ENCODE measurements at places on chromosomes 1 and 21. TPM values are rescaled to one million over a fixed set of nuclear protein-coding genes. Genes with fewer than 3 reads are reported as not detected.

GRCh38 chr1:82689217-82689616, 888.5 kb downstream of the ADGRL2 start:
- H3K27ac ChIP-seq, result no peak overlapping the region
- H3K27me3 ChIP-seq, result no peaks in the 10 kb centered on the region
- H3K4me1 ChIP-seq, result no peaks in the 10 kb centered on the region
- no peak for DNase-seq

DNA sequence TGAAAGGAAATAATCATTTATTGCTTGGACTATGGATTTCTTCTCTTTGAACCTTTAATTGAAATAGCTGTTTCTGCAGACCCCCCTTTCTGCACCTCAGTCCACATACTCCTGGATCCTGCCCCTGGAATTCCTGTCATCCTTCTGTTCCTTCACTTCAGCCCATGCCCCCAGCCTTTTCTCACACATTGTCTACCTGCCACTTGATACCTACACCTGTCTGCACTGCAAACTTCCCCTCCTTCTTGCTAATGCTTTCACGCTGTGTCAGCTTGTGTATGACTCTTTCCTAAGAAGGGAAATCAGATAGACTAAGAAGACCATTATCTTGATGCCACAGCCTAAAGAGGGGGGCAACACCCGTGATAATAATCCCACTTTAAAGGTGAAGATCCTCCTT, 80.3 kb upstream of the EXO1 start:
- no peaks in the 10 kb centered on the region for H3K27me3 ChIP-seq
- H3K4me1 ChIP-seq, result no peaks in the 10 kb centered on the region
- no peak overlapping the region for H3K4me3 ChIP-seq
- H3K36me3 ChIP-seq, result no peaks in the 10 kb centered on the region

DNA sequence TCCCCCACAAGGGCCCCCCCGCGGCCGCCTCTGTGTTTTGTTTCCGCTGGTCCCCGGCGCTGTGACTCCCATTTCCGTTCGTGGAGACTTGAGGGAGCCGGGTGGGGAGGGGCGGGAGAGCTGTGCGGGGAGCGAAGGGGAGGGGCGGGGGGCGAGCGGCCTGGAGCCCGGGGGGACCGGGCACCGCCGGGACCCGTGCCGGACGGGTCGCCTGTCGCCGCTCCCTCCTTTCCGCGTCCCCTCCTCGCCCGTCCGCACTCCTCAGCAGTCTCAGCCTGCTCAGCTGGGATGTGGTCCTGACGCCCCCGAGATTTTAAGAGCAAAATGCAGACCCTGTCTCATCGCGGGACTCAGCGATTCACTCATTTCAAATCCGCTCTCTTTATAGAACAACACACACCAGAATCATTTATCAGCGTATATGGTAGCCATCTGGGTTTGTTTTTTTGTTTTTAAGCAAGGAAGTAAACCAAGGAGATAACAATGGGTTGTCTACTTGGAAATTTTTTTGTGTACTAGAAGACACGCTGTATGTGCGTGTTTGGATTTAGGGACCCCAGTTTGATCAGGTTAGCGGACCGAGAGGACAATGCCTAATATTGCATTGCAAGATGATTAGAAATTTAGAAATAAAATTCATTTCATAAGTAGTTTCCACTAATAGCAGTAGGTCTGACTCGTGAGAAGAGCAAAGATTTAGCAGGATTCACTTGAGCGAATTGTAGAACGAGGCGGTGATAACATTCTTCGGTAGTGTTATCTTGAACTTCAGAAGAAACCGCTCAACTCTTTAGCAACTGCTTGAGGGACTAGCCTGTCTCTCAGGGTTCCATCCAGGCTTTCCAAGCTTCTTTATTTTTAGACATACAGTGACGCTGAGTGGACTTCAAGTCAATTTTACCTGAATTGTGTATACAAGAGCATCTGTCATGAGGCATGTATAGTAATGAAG, 1.1 kb downstream of the GABPA start:
- peak; percentile 97 for DNase-seq
- no peaks in the 10 kb centered on the region for H3K36me3 ChIP-seq
- H3K4me1 ChIP-seq, result peaks cover 9% of the 10 kb centered on the region
- H3K27ac ChIP-seq, result peak overlapping the region; percentile 99

GRCh38 chr1:91680556-91681155, 180.0 kb downstream of the CDC7 start:
- H3K36me3 ChIP-seq, result peaks cover 2% of the 10 kb centered on the region
- H3K4me1 ChIP-seq, result peaks cover 3% of the 10 kb centered on the region
- H3K27ac ChIP-seq, result no peak overlapping the region
- peak; percentile 65 for DNase-seq

Gene CELA3B
- not detected for total RNA-seq

Gene RASAL2
- 26.5 TPM for total RNA-seq

GRCh38 chr1:203673550-203674411, 47.1 kb downstream of the ATP2B4 start:
- H3K4me1 ChIP-seq, result no peaks in the 10 kb centered on the region
- H3K27me3 ChIP-seq, result no peaks in the 10 kb centered on the region
- peak overlapping the region; percentile 60 for H3K27ac ChIP-seq
- H3K4me3 ChIP-seq, result no peak overlapping the region

Gene NBL1
- total RNA-seq, result 141 TPM

GRCh38 chr1:1960480-1961196, 41.6 kb upstream of the TMEM52 start:
- no peak overlapping the region for H3K27ac ChIP-seq
- H3K4me1 ChIP-seq, result no peaks in the 10 kb centered on the region
- DNase-seq, result no peak
- no peaks in the 10 kb centered on the region for H3K27me3 ChIP-seq
- H3K4me3 ChIP-seq, result no peak overlapping the region

DNA sequence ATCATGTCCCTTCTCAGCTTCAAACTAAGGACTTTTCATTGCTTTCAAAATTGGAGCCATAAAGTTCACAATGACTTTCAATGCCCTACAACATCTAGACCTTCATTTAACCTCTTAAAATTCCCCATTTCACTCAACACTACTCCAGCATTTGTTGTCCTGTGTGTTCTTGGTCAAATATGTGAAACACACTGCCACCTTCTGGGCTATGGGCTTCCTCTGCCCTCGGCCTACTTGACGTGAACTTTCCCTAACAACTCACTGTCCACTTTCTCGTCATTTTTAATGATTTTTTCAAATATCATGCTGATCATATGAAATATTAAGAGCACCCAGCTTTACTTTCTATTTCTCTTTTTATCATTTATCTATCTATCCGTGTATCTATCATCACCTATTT, 2018.4 kb downstream of the NCAM2 start:
- H3K27ac ChIP-seq, result no peak overlapping the region
- no peak overlapping the region for H3K4me3 ChIP-seq
- no peaks in the 10 kb centered on the region for H3K4me1 ChIP-seq
- no peaks in the 10 kb centered on the region for H3K27me3 ChIP-seq

DNA sequence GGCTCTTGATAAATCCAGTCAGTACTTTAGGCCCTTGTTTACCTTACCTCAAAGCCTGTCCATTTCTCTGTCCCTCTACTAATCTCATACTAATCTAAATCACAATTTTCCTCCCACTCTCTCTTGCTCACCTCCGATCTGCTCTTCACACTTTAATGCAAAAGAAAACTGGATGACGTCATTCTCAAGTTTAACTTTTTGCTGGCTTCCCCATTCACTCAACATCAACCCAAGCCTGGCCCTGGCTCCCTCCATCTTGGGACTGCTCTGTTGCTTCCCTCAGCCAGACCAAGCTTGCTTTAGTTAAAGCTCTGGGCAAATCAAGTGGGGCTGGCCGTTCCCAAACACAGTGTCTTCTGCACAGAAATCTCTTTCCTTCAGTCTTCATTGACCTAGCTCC, 29.7 kb downstream of the COA6 start:
- no peak for DNase-seq
- H3K27me3 ChIP-seq, result no peaks in the 10 kb centered on the region
- no peak overlapping the region for H3K4me3 ChIP-seq

DNA sequence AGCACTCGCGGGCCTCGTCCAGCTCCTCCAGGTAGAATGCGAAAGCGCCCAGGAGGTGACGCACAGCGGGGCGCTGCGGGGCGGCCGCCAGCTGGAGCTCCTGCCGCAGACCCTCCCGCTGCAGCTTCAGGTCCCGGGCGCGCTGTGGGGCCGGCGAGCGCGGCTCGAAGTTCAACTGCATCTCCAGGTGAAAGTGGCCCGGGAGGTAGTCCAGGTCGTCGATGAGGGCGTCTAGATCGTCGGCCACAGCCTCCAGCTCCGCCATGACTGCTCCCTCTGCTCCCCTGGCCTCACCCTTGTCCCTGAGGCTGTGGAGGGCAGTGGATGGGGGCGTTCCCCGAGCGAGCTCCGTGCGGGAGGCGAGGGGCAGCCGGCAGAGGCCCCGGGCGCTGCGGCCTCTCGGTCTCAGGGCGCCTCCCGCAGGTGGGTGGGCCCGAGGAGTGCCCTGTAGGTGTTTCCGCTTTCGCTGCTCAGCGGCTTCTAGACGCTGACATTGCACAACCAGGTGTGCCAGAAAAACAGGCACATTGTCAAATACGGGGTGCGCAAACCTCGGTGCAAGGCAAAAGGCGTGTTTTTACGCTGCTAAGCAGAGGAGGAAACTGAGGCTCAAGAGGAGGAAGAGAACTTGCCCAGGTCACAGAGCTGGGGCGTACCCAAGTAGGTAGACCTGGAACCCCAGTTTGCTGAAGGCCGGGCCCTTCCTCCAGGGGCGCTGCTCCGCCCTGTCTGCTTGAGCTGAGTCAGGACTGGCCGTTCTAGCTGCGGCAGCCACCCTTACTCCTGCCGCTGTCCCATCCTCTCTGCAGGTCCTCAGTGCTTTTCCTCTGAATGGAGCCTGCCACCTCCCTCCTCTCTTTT, at the start of gene TTC22:
TTC22 (minus strand) TSS at position 425 of the 861 bp plus-strand sequence; CDS start at position 265, 160 bp downstream.
- peak within 1 kb of the TSS; percentile 57 for H3K27ac ChIP-seq
- no peaks in the 10 kb centered on the region for H3K36me3 ChIP-seq
- H3K27me3 ChIP-seq, result no peaks in the 10 kb centered on the region
- peak within 1 kb of the TSS; percentile 30 for H3K4me3 ChIP-seq

GRCh38 chr1:179598631-179599030, 7.0 kb downstream of the TDRD5 start:
- no peak overlapping the region for H3K4me3 ChIP-seq
- H3K27me3 ChIP-seq, result no peaks in the 10 kb centered on the region
- H3K36me3 ChIP-seq, result no peaks in the 10 kb centered on the region
- no peak for DNase-seq
- no peaks in the 10 kb centered on the region for H3K4me1 ChIP-seq

Gene TACSTD2
- total RNA-seq, result 502 TPM

Gene CD247
- total RNA-seq, result 7.7 TPM

DNA sequence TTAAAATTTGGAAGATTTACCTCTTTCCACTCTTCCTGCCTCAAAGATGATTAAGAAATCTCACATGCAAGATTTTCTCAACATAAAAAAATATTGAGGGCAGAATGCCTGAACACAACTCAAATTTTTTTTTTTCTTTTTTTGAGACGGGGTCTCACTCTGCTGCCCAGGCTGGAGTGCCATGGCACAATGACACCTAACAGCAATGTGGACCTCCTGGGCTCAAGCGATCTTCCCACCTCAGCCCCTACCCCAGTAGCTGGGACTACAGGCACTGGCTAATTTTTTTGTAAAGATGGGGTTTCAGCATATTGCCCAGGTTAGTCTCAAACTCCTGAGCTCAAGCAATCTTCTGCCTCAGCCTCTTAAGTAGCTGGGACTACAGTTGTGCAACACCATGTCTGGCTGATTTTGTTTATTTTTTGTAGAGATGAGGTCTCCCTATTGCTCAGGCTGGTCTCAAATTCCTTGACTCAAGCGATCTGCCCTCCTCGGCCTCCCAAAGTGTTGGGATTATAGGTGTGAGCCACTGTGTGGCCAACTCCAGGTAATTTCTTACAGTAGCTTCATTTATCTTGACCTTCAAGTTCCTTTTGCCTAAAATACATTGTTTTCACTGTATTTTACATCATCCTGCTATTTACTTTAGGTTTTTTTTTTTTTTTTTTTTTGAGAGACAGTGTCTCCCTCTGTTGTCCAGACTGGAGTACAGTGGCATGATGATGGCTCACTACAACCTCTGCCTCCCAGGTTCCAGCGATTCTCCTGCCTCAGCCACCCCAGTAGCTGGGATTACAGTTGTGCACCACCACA, 10.4 kb downstream of the NUCKS1 start:
- H3K27ac ChIP-seq, result no peak overlapping the region
- no peak overlapping the region for H3K4me3 ChIP-seq
- no peaks in the 10 kb centered on the region for H3K27me3 ChIP-seq

DNA sequence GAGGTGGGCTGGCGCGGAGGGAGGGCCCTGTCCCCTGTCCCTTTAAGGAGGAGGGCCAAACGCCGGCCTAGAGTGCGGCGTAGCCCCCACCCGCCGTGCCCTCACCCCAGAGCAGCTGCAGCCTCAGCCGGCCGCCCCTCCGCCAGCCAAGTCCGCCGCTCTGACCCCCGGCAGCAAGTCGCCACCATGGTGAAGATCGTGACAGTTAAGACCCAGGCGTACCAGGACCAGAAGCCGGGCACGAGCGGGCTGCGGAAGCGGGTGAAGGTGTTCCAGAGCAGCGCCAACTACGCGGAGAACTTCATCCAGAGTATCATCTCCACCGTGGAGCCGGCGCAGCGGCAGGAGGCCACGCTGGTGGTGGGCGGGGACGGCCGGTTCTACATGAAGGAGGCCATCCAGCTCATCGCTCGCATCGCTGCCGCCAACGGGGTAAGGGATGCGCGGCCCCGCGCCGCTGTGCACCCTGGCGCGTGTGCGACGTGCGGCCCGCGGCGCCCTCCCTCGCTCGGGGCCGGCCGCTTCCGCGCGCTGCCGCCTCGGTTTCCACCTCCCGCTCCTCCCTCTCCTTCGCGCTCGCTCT, at the start of gene PGM1:
PGM1 (plus strand) TSS at position 109 of the 583 bp plus-strand sequence; CDS start at position 187, 78 bp downstream.
- H3K27me3 ChIP-seq, result no peaks in the 10 kb centered on the region
- H3K4me3 ChIP-seq, result peak within 1 kb of the TSS; percentile 87
- H3K36me3 ChIP-seq, result no peaks in the 10 kb centered on the region

GRCh38 chr1:215958841-215959240, 391.7 kb downstream of the KCTD3 start:
- H3K36me3 ChIP-seq, result no peaks in the 10 kb centered on the region
- no peak overlapping the region for H3K27ac ChIP-seq
- DNase-seq, result no peak

Gene FOXO6
- total RNA-seq, result 1.0 TPM

GRCh38 chr1:234499119-234499942, 20.4 kb upstream of the TARBP1 start:
- H3K4me1 ChIP-seq, result no peaks in the 10 kb centered on the region
- no peaks in the 10 kb centered on the region for H3K27me3 ChIP-seq
- no peak overlapping the region for H3K4me3 ChIP-seq
- H3K36me3 ChIP-seq, result no peaks in the 10 kb centered on the region
- DNase-seq, result peak; percentile 95
- H3K27ac ChIP-seq, result peak overlapping the region; percentile 90

GRCh38 chr1:45685308-45686014, 872 bp downstream of the GPBP1L1 start:
- H3K36me3 ChIP-seq, result no peaks in the 10 kb centered on the region
- H3K27me3 ChIP-seq, result no peaks in the 10 kb centered on the region
- H3K4me3 ChIP-seq, result peak overlapping the region; percentile 99
- H3K27ac ChIP-seq, result peak overlapping the region; percentile 97
- DNase-seq, result no peak
- peaks cover 10% of the 10 kb centered on the region for H3K4me1 ChIP-seq

Gene MIS18A
- total RNA-seq, result 7.0 TPM

DNA sequence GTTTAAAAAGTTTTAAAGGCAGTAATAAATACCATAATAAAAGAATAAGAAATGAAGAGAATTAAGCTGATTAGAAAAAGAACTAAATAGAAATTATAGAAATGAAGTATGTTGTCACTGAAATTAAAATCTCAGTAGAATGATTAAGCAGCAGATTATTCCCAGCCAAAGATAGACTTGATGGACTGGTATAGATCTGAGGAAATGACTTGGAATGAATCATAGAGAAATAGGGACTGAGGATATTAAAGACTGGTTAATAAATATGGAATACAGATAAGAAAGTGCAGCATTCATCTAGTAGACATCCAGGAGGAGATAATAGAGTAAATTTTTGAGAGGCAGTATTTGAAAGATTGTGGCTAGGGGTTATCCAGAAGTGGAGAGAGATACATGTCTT, 28.7 kb downstream of the MARK1 start:
- H3K27me3 ChIP-seq, result no peaks in the 10 kb centered on the region
- H3K36me3 ChIP-seq, result no peaks in the 10 kb centered on the region
- H3K27ac ChIP-seq, result no peak overlapping the region
- no peak for DNase-seq
